ENCODE measurements at places on chromosomes 7 and 10.

DNA sequence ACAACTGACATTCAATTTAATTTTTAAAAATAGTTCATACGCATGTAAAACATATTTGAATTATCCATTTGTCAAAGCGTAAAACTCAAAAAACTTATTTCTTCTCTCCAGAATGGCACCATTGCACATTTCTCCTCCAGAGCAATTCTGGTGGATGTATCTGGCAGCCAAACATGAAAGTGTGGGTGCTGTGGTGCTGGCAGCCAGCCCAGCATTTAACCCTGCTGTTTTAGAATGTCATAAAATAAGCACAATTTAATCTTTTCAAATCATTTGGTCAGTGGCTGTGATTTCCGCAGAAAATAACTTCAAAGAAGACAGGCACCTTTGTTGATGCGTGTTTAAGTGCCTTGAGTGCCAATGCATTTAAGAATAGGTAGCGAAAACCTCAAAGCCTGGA lies 302.7 kb upstream of the MEOX2 start:
- DNase-seq = no peak

DNA sequence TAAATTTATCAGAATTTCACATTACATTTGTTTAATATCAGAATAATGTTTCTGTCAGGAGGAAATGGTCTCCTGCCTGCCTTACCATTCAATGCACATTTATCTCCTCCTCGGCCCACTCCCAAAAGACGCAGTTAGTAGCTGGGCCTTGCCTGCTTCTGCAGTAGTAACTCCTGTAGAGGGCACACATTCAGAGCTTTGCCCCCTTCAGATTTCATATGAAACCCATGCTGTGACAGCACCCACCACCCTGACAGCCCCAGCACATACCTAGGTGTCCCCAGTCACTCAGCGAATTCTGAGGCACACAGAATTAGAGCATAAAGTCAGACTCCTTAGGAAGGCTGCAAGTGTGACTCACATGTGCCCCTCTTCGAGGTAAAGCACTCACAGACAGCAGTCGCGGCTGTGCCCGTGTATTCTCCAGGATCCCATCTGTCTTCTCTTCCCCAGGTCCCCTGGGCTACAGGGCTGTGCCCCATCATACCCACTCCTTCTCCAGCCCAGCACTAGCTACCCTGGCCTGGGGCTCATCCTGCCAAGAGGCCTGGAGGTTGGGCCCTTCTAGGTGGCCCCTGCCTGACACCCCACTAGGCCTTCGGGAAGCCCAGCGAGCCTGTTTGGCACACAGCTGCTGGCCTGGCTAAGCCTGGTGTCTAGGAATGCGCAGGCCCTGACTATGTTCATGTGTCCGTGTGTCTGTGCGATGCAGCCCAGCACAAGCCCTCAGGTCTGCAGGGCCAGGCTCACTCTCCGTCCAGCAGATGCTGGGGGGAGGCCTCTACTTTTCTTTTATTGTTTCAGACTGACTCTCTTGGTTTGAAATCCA lies 4.7 kb upstream of the DEPP1 start:
- DNase-seq = no peak

GRCh38 chr10:86139066-86139657 lies 227.4 kb downstream of the GRID1 start:
- DNase-seq = no peak

GRCh38 chr10:17335065-17335464 lies 107.0 kb downstream of the VIM start:
- DNase-seq = no peak

- no peak for DNase-seq
Observed at GRCh38 chr10:78769526-78769925, 299.2 kb upstream of the ZMIZ1 start.

GRCh38 chr10:24419066-24419465 lies 210.1 kb downstream of the KIAA1217 start:
- DNase-seq = no peak
